CD8-positive, alpha-beta memory T cell (primary cell): ENCODE measurements at places on chromosomes 2 and 18. TPM values are rescaled to one million over a fixed set of nuclear protein-coding genes. Genes with fewer than 3 reads are reported as not detected.

Gene AKAIN1
- total RNA-seq: not detected

- no peaks in the 10 kb centered on the region for H3K36me3 ChIP-seq
- H3K4me1 ChIP-seq: no peaks in the 10 kb centered on the region
- H3K4me3 ChIP-seq: no peak overlapping the region
- no peak overlapping the region for H3K27ac ChIP-seq
- H3K27me3 ChIP-seq: no peaks in the 10 kb centered on the region
Observed at GRCh38 chr18:21943456-21943855, 202.9 kb downstream of the MIB1 start.

DNA sequence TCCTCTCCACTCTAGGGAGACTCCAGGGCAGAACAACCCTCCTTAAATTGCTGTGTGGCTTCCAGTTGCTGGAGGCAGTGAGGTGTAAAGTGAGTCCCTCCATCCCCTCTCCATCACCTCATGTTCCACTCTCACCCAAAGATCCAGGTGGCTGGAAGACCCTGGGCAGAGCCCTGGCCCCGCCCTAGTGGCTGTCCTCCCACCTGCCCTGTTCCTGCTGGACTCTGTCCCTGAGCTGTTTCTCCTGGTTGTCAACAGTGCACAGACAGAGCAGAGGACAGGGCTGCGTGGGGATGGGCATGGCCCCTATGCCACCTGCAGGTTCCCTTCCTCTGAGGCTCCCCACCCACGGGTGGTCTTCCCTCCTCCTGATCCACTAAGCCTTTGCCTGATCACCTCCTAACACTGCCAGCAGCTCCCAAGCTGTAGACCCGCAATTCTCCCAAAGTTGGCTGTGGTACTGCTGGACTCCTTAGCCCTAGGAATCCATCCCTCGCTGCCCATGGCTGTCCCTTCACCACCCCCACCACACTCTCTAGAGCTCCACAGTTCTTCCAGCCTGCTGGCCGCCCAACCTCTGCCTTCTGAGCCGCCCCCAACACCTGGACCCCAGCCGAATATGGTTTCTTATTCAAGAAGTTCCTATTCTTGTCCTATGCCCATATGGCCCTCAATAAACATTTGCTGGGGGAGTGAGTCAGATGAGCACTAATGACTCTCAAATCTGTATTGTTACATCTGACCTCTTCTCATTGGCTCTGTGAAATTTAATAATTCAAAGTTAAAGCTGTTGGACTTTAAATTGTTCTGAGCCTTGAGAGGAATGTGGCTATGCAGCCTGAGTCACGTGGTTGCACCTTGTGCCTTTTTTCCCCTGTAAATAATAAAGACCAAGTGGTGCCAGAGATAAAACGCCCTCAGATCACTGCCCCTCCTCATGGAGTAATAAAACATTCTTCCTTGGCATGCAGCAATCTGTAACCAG, 260.0 kb upstream of the HS6ST1 start:
- H3K36me3 ChIP-seq: no peaks in the 10 kb centered on the region
- no peak overlapping the region for H3K27ac ChIP-seq
- no peak for DNase-seq
- H3K4me3 ChIP-seq: no peak overlapping the region
- H3K4me1 ChIP-seq: no peaks in the 10 kb centered on the region

DNA sequence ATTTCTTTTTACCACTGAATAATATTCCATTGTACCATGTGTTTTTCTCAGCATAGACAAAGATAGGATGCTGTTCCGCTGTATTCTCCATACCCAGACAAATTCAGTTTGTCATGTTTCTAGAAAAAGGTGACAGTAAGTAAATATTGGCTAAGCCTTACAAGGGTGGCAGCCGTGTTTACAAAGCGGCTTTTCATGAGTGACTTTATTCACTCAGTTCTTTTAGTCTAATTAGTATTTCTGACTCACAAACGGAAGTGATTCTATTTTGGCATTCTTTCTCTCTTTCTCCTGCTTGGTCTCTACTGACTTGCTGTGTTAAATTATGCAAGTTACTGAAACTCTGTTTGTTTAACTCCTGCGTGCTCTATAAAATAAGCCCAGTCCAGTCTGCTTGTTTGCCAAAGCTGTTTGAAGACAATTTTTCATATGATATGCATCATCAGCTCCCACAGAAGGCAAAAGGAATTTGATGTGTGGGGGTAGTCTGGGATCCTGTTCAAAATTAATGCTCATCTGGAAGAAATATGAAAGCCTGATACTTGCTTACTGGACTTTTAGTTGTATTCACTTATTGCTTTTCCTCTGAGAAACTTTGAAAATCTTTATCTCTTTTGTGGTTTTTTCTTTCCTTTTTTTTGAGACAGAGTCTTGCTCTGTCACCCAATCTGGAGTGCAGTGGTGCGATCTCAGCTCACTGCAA, 2.3 kb upstream of the PLEKHH2 start:
- H3K27ac ChIP-seq: no peak overlapping the region
- H3K4me3 ChIP-seq: no peak overlapping the region
- H3K4me1 ChIP-seq: no peaks in the 10 kb centered on the region
- peaks cover 9% of the 10 kb centered on the region for H3K27me3 ChIP-seq
- no peak for DNase-seq

DNA sequence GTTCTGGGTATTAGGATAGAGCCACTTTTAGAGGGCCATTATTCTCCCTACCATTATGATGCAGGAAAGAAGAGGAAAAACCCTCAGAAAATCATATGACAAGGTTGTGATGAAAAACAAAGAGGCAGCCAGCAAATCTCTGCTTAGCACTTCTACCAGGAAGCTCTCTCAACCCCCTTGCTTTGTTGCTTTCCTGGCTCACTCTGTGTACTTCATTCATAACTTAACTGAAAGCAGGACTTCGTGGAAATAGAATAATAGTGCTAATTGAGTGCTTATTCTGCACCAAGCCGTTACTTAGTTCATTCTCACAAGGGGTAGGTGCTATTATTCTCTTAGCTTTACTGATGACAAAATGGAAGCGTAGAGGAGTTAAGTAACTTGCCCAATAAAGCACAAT, 354.1 kb downstream of the HRH4 start:
- no peaks in the 10 kb centered on the region for H3K4me1 ChIP-seq
- no peaks in the 10 kb centered on the region for H3K27me3 ChIP-seq
- H3K36me3 ChIP-seq: no peaks in the 10 kb centered on the region
- H3K4me3 ChIP-seq: no peak overlapping the region
